Activated naive CD4-positive, alpha-beta T cell treated with Interleukin-2 at 50 U/mL for 16 hours (primary cell): ENCODE measurements at places on chromosomes 7 and 10.

DNA sequence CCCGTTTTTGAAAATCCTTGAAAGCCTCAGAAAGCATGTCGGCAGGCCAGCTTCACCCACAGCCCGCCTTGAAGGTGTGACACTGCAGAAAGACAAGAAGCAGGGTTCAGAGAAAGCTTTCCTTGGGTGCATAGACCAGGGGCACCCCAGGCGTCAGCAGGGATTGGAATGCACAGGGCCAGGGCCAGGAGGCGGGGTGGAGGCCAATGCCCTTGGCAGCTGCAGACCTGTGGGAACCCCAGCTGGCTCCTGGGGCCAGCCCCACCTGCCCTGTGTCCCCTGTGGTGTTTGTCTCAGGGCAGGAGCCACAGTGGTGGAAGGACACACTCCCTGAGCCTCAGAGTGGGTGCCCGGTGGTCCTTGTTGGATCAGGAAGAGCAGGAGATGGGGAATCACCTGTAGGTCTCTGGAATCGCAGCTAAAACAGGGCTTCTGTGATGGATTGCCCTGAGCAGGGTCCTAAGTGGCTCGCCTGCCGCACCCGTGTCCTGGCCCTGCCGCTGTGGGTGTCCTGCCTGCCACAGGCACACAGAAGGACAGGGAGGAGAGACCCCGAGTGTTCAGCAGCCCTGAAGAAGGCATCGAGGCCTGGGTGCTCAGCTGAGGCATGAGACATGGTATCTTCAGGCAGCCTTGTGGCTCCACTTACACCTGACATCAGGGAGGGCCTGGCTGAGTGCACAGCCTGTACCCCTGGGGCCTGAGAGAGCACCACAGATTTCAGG is 32.5 kb downstream of the ANXA8 start:
- no peak for DNase-seq

GRCh38 chr10:35699848-35700486 is 57.9 kb upstream of the FZD8 start:
- DNase-seq: no peak

DNA sequence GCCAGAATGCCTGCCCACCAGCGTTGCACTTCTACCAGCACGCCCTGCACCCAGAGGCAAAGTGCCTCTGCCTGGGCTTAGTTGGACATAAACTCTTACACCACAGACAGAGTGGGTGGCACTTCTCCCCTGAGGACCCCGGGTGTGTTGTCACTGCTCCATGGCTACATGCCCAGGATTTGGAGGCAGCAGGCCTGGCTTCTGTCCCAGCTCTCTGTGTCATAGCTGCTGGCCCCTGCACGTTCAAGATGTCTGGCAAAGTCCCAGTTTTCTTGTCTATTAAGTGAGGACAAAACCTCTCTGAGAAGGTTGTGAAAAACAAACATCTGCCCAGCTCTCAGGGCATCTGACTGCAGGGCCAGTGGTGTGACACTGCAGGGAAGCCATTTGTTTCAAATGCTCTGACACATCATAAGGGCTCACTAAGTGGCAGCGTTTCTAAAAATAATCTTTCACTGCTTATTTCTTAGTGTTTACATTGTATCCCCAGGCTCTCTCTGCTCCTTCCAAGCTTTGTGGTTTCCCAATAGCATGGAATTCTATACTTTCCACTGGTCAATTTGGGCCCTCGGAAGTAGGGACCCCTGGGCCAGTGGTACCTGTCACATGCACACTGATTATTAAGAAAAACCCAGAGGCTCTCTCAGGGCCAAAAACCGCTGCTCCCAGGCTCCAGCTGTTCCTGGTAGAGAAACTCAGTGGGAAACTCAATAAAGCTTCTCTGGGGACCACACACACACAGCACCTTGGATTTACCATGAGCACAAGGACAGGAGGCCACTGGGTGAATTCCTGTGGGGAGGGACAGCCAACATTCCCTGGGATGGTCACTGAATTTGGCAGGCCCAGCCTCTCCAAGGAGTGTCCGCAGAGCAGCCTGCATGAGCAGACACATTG is 86.2 kb upstream of the ANLN start:
- DNase-seq: no peak

- peak; percentile 13 for DNase-seq
Observed at GRCh38 chr10:18501198-18501597, 150.2 kb downstream of the NSUN6 start.

DNA sequence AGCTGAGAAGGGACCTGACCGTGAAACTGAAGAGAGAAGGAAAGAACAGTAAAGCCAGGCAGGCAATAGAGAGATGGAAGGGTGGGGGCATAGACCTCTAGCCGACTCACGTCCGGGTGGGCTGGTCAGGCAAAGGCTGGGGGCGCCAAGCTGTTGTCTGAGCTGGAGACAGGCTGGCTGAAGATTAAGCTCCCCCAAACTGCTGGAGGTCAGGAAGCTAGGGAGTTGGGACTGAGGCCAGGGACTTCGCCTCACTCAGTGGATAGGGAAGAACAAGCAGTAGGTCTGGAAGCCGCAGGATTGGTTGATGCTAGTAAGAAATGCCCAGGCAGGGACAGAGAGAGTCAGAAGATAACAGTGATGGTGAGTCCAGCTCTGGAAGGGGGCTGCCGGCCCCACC is 5.3 kb downstream of the PITX3 start:
- no peak for DNase-seq

DNA sequence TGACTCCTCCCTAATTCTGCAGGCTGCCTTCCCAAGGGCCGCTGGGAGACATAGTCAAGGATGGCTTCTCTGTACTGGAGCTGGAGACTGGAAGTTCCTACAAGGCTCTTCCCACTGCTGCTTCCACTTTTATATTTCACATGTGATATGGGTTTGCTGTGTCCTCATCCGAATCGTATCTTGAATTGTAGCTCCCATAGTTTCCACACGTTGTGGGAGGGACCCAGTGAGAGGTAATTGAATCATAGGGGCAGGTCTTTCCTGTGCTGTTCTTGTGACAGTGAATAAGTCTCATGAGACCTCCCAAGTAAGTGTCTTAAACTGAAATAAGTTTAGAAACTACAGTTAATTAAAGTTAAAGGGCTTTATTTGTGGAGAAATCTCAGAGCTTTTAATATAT is 47.0 kb upstream of the BICC1 start:
- no peak for DNase-seq

DNA sequence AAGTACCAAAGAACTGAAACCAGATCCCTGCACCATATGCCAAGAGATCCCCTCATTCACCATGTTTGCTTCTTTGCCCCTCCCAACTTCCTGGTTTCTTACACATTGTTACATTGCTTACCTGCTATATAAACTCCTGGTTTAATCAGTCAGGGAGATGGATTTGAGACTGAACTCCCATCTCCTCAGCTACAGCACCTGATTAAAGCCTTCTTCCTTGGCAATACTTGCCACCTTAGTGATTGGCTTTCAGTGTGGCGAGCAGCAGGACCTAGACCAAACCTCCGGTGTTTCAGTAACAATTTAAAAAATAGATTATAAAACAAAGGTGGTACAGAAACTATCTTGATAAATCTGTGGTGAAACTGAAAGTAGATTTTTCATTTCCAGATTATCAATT is 122.6 kb downstream of the ST7 start:
- DNase-seq: no peak

DNA sequence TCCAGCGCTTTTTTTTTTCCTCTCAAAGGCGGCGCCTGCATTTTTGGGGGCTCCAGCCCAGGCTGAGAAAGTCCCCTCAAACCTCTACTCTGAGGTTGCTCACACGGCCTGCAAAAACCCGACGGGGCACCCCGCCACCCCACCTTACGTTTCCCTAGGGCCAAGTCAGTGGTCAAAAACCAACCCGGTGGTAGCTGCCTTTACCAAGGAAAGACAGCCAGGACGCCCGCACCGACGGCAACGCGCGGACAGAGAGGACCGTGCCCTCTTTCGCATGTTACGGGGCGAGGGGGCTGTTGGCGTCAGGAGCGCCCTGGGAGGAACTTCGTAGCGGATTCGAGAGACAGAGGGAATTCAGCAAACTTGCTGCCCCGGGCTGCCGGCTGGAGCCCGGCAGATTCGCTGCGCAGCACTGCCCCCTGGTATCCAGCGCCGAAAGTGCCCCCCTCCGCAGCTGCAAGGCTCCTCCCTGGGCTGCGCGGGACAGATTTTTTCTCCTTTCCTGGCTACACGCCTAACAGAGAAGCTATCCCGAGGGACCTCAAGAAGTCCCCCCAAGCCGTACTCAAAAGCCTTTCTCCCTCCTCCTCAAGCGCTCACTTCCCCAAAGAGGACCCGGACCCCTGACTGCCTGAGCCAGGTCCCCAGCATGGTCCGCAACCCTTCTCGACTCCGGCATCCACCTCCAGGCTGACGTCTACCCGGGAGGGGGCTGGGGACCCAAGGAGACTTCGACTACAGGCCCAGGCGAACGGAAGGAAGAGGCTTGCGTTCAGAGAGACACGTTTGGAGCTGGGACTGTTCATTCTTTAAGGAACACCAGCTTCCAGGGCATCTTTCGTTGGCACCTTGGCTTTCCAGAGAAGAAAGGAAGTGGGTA is 27.7 kb upstream of the VAX1 start:
- no peak for DNase-seq

DNA sequence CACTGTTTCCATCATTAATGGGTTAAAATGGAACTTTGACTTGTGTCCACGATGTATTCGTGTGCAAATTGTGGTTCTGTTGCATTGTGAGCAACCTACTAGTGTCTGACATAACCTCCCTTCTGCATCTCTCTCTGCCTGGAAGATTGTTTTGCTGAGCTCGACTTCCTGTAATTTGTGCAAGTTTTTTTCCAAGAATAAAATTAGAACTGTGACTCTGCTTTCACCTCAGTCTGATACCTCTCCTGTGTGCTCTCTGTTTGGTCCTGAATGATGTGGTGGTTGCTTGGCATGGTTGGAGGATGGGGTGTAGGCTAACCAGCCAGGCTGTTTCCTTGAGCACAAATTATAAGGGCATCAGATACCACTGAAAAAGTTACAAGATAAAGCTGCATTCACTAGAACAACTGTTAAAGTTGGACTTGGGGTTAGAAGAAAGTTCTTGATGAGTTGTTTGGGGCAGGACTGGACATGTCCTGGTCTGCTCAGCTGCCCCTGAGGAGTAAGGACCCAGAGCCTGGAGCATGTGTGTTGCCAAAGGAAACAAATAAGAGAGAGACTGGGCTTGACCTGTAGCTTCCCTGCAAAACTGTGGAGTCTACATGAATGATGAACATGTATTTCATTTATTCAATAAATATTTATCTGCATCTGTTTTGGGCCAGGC is 1.9 kb upstream of the VOPP1 start:
- DNase-seq: no peak

DNA sequence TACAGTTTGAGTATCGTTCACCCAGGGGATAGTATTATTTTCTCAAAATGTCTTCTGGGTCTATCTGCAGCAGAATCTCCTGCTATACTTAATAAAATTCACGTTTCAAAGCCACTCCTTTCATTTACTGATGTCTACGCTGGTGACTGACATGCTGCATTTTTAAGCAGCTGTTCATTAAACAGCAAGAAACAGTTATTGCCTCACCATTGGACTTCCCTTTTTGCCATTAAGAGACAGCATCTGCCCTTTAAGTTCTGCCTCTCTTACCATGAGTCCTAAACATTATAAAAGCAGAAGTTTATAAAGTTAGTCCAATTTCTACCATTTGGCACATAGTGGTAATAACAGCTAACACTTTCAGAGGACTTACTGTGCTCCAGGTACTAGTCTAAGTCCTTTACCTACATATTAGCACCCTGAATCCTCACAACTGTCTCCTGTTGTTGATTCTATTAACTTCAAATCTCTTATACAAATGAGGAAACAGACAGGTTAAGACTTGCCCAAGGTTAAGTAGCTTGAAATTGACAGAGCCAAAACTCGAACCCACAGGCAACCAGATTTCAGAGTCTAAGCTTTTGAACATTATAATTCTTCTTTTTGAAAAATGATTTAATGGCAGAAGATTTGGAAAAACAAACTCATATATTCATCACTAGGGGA is 169.5 kb downstream of the SNX13 start:
- DNase-seq: no peak

GRCh38 chr7:4164556-4164955 is 517.5 kb upstream of the FOXK1 start:
- no peak for DNase-seq

- no peak for DNase-seq
Observed at GRCh38 chr10:115981081-115981480, 291.9 kb downstream of the GFRA1 start.

- DNase-seq: no peak
Observed at GRCh38 chr10:119347181-119347974, 140.0 kb downstream of the GRK5 start.

GRCh38 chr10:29921071-29921446 is 138.3 kb downstream of the JCAD start:
- no peak for DNase-seq

- no peak for DNase-seq
Observed at GRCh38 chr7:134845461-134845860, 66.0 kb downstream of the CALD1 start.

- no peak for DNase-seq
Observed at GRCh38 chr7:28654110-28654509, 241.8 kb downstream of the CREB5 start.

DNA sequence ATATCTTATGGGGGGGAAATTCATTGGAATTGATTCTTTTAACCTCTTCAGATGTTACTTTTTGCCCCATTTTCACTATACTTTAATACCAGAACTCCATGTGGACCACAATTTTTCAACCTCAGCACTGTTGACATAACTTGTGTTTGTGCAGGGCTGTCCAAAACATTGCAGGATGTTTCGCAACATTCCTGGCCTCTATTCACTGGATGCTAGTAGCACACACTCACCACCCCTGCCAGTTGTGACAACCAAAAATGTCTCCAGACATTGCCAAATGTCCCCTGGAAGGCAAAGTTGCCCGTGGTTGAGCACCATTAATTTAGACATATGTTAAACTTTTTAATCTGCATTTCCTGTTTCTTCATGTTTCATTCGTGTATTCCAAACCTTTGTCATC is 234.7 kb downstream of the GFRA1 start:
- DNase-seq: no peak

GRCh38 chr10:87973635-87974034 is 110.2 kb downstream of the PTEN start:
- no peak for DNase-seq

- no peak for DNase-seq
Observed at GRCh38 chr7:128379900-128380479, 18.5 kb upstream of the PRRT4 start.

DNA sequence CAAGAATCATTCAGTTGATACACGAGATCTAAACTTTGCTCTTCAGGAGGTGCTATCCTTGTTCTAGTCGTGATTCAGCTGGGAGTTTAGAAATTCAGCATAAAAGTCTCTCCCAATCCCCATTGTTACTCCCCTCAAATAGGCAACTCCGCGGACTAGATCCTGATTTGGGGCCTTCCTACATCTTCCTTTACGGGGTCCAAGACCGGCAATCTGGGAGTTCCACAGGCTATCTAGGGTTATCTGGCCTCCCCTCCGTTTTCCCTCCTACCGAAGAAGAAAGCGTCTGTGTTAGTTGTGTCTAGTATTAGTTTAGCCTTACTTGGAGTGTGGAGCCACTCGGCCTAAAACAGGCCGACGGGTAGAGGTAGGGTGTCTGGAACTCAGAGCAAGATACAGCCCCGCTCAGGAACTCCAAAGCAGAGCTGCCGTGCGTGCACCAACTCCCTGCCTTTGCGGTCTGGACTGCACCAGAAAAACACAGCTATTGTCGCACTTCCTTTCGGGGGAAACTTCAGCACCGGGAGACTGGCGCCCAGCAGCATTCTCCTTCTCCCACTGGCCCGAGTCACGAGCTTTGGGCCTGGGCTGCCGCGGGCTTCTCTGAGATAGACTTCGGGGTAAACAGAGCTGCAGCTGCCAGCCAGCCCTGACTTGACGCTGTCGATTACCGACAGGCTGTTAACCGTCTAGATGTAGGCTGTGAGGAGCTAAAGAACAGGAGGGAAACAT is 1.5 kb upstream of the DLX5 start:
- no peak for DNase-seq
